ENCODE measurements at places on chromosomes 13 and 19. TPM values are rescaled to one million over a fixed set of nuclear protein-coding genes. Genes with fewer than 3 reads are reported as not detected.

DNA sequence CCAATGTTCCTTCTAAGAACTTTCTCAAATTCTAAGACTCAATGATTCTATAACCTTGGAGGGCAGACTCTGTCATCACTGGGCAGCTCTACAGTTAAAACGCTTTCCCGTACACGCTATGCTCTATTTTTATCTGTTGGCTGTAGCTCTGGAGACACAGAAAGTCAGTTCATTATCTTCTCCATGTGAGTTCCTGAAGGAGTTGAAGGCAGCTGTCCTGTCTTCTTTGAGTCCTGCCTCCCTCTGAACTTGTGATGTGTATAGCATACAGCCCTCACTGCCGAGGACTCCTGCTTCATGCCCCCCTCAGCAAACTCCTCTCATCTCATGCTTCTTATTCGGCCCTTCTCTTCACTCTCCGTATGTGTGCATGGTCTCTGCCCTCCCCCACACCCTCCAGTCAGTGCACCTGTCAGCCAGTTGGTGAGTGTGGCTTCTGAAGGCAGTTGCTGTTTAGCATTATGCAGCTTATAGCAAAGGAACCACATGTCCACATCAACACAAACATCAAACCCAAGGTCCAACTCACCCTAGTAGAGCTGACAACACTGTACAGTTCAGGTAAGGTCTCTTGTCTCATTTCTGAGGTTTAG, 504.9 kb downstream of the DIAPH3 start:
- H3K4me3 ChIP-seq, result no peak overlapping the region
- H3K36me3 ChIP-seq, result no peaks in the 10 kb centered on the region
- H3K27ac ChIP-seq, result no peak overlapping the region
- DNase-seq, result no peak
- no peaks in the 10 kb centered on the region for H3K4me1 ChIP-seq

Gene DACT3
- 4.4 TPM for total RNA-seq

GRCh38 chr19:18291019-18291524, 9.7 kb upstream of the JUND start:
- no peak overlapping the region for H3K4me3 ChIP-seq
- no peaks in the 10 kb centered on the region for H3K27me3 ChIP-seq
- H3K36me3 ChIP-seq, result no peaks in the 10 kb centered on the region
- peak overlapping the region; percentile 85 for H3K27ac ChIP-seq
- H3K4me1 ChIP-seq, result peaks cover 35% of the 10 kb centered on the region

GRCh38 chr19:15714638-15715037, 13.2 kb upstream of the OR10H2 start:
- no peak for DNase-seq
- no peak overlapping the region for H3K4me3 ChIP-seq
- no peaks in the 10 kb centered on the region for H3K4me1 ChIP-seq
- H3K27ac ChIP-seq, result no peak overlapping the region
- H3K36me3 ChIP-seq, result no peaks in the 10 kb centered on the region

DNA sequence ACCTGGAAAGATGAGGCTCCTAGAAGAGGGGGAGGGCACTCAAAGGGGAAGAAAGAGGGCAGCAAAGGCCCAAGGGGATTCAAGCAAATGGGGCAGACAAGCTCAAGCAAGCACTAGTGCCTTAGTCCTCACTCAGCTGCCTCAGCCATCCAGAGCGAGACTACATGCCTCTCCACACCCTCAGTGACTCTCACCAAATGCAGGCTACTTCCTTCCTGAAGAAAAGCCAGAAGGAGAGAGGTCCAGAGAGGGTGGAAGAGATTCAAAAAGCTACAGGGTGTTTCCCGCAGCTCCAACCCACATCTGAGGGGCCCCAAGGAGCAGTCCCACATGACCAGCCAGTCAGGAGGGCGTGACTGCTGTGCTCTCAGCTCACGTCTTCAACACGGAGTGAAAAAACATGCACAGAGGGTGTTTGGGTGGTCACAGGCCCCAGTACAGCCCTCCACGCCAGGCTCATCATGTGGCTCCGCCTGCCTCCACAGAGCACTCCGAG, 40.5 kb downstream of the MIPEP start:
- no peak for DNase-seq
- no peak overlapping the region for H3K4me3 ChIP-seq
- peaks cover 4% of the 10 kb centered on the region for H3K4me1 ChIP-seq
- no peak overlapping the region for H3K27ac ChIP-seq
- no peaks in the 10 kb centered on the region for H3K27me3 ChIP-seq

- H3K4me3 ChIP-seq, result no peak overlapping the region
- no peaks in the 10 kb centered on the region for H3K27me3 ChIP-seq
- no peaks in the 10 kb centered on the region for H3K36me3 ChIP-seq
- no peaks in the 10 kb centered on the region for H3K4me1 ChIP-seq
- DNase-seq, result peak; percentile 80
These were observed 20.1 kb downstream of the C19orf12 start for GRCh38 chr19:29694669-29695627.

GRCh38 chr19:50972795-50973376, 3.5 kb upstream of the KLK6 start:
- H3K4me3 ChIP-seq, result no peak overlapping the region
- H3K4me1 ChIP-seq, result no peaks in the 10 kb centered on the region
- no peak for DNase-seq
- no peaks in the 10 kb centered on the region for H3K27me3 ChIP-seq
- H3K27ac ChIP-seq, result no peak overlapping the region
- H3K36me3 ChIP-seq, result no peaks in the 10 kb centered on the region

GRCh38 chr19:29098863-29099481, 114.0 kb downstream of the UQCRFS1 start:
- no peak overlapping the region for H3K27ac ChIP-seq
- H3K4me1 ChIP-seq, result no peaks in the 10 kb centered on the region
- no peaks in the 10 kb centered on the region for H3K36me3 ChIP-seq

- H3K27me3 ChIP-seq, result no peaks in the 10 kb centered on the region
- no peaks in the 10 kb centered on the region for H3K4me1 ChIP-seq
- no peaks in the 10 kb centered on the region for H3K36me3 ChIP-seq
- H3K4me3 ChIP-seq, result no peak overlapping the region
- H3K27ac ChIP-seq, result no peak overlapping the region
These were observed 136.7 kb downstream of the ZDHHC20 start for GRCh38 chr13:21322327-21322965.

DNA sequence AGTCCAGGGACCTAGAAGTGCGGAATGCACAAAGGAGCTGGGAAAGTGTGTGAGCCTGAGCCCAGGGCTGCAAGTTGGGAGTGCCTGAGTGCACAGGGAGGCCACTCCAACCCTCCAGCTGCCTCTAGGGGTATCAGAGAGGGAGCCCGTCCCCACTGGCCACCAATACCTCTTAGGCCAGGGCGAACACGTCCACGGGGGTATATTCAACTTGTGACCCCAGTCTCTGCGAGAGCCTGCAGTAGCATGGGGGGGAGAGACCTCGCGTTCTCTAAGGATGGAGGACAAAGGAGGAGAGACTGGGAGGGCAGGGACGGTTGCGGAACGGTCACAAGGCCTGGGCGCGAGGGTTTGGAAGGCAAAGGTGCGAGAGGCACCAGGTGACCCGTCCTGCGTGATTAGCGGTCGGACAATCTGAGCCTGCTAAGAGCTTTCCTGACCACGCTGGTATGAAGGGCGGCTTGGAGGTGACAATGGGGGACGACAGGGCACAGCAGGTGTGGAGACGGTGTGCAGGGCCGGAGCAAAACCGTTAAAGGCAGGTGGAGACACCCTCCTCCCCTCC, 676 bp downstream of the CD320 start:
- peaks cover 22% of the 10 kb centered on the region for H3K4me1 ChIP-seq
- no peaks in the 10 kb centered on the region for H3K36me3 ChIP-seq
- no peak overlapping the region for H3K4me3 ChIP-seq
- H3K27me3 ChIP-seq, result no peaks in the 10 kb centered on the region
- DNase-seq, result no peak
- peak overlapping the region; percentile 70 for H3K27ac ChIP-seq

Gene ACP7
- not detected for total RNA-seq

Gene TNFRSF19
- 6.9 TPM for total RNA-seq

Gene SEMA6B
- total RNA-seq, result 6.0 TPM

- DNase-seq, result no peak
- no peaks in the 10 kb centered on the region for H3K4me1 ChIP-seq
- H3K4me3 ChIP-seq, result no peak overlapping the region
These were observed 9.0 kb downstream of the LMO7 start for GRCh38 chr13:75645141-75645540.

GRCh38 chr13:98927951-98928927, 49.6 kb downstream of the DOCK9 start:
- no peaks in the 10 kb centered on the region for H3K27me3 ChIP-seq
- no peak overlapping the region for H3K4me3 ChIP-seq
- H3K4me1 ChIP-seq, result no peaks in the 10 kb centered on the region

Gene ZNF234
- 2.3 TPM for total RNA-seq

- H3K36me3 ChIP-seq, result no peaks in the 10 kb centered on the region
- no peak overlapping the region for H3K27ac ChIP-seq
- no peak overlapping the region for H3K4me3 ChIP-seq
- no peaks in the 10 kb centered on the region for H3K4me1 ChIP-seq
These were observed 61.4 kb downstream of the SLC10A2 start for GRCh38 chr13:103004661-103005345.

GRCh38 chr13:94640721-94641120, 39.1 kb downstream of the GPR180 start:
- no peak for DNase-seq
- no peak overlapping the region for H3K27ac ChIP-seq
- no peaks in the 10 kb centered on the region for H3K27me3 ChIP-seq
- H3K4me1 ChIP-seq, result no peaks in the 10 kb centered on the region
- H3K4me3 ChIP-seq, result no peak overlapping the region
- H3K36me3 ChIP-seq, result no peaks in the 10 kb centered on the region

DNA sequence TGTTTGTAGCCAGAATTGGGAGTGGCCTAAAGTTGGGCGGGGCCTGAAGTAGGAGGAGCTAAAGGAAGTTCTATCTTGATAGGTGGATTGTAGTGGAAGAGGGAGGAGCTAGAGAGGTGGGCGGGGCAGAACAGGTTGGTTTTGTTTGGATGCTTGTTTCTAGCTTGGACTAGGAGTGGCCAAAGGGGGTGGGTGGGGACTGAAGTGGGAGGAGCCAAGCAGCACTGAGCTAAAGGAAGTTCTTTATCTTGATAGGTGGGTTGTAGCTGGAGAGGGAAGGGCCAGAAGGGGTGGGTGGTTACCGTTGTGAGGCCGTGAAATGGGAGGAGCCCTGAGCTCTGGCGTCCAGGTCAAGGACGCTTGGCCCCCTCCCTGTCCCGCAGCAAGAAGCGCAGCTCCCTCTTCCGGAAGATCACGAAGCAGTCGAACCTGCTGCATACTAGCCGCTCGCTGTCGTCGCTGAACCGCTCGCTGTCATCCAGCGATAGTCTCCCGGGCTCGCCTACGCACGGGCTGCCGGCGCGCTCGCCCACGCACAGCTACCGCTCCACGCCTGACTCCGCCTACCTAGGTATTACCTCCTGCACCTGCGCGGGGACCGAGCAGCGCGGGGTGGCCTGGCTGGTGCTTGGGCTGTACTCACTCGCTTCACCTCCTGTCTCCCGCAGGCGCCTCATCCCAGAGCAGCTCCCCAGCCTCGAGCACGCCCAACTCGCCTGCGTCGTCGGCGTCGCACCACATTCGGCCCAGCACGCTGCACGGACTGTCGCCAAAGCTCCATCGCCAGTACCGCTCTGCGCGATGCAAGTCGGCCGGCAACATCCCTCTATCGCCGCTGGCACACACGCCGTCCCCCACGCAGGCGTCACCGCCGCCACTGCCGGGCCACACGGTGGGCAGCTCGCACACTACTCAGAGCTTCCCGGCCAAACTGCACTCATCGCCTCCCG, 8.0 kb downstream of the DNASE2 start:
- peak; percentile 93 for DNase-seq
- no peaks in the 10 kb centered on the region for H3K27me3 ChIP-seq
- H3K4me3 ChIP-seq, result no peak overlapping the region
- H3K4me1 ChIP-seq, result peaks cover 7% of the 10 kb centered on the region

DNA sequence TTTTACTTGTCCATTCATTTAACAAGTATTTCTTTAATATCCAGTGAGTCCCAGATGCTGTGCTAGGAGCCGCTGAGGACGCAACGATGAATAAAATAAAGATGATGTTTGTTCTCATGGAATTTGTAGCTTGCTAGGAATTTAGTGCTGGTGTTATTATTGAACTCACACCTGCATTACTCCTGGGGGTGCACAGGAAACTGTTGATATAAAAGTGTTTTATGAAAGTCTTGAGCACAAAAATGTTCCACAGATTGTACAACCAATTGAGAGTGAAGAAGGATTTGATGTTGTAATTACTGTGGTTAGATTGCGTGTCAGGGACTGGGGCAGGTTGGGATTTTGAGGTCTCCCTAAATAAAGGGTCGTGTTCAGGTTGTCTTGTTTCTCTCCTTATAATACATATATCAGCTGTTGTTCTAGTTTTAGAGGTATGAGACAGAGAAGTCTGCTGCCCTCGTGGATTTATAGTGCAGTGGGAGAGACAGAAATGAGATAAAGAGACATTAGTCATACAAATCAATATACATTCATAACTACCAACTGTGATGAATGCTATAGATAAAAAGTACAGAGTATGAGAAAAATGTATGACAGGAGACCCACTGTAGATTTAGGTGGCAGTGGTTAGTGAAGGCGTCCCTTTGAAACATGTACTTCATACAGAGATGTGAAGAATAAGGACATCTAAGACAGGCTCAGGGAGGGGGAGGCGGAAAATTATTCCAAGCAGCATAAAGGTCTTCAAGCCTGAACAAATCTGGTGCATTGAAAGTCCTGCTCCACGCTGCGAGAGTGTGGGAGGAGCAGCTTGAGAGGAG, 11.3 kb downstream of the CACNG6 start:
- H3K27ac ChIP-seq, result no peak overlapping the region
- no peak overlapping the region for H3K4me3 ChIP-seq
- H3K36me3 ChIP-seq, result no peaks in the 10 kb centered on the region
- DNase-seq, result no peak
- no peaks in the 10 kb centered on the region for H3K4me1 ChIP-seq
- no peaks in the 10 kb centered on the region for H3K27me3 ChIP-seq

Gene KIR2DL1
- not detected for total RNA-seq

Gene UPK1A
- not detected for total RNA-seq

GRCh38 chr19:19067276-19068072, 3.7 kb downstream of the SLC25A42 start:
- DNase-seq, result no peak
- no peaks in the 10 kb centered on the region for H3K27me3 ChIP-seq
- no peak overlapping the region for H3K27ac ChIP-seq
- H3K4me1 ChIP-seq, result peaks cover 18% of the 10 kb centered on the region
- no peaks in the 10 kb centered on the region for H3K36me3 ChIP-seq

- peaks cover 25% of the 10 kb centered on the region for H3K4me1 ChIP-seq
- no peaks in the 10 kb centered on the region for H3K36me3 ChIP-seq
- no peak for DNase-seq
- no peak overlapping the region for H3K4me3 ChIP-seq
These were observed 186.2 kb upstream of the GPR12 start for GRCh38 chr13:26946684-26947343.

GRCh38 chr13:36288794-36289391, 8.7 kb downstream of the CCDC169 start:
- no peak for DNase-seq
- no peaks in the 10 kb centered on the region for H3K27me3 ChIP-seq
- H3K4me3 ChIP-seq, result no peak overlapping the region
- no peaks in the 10 kb centered on the region for H3K4me1 ChIP-seq
- no peaks in the 10 kb centered on the region for H3K36me3 ChIP-seq
- H3K27ac ChIP-seq, result no peak overlapping the region

Gene NLRP12
- total RNA-seq, result not detected

Gene PEX11G
- total RNA-seq, result 7.6 TPM

- no peaks in the 10 kb centered on the region for H3K27me3 ChIP-seq
- no peaks in the 10 kb centered on the region for H3K36me3 ChIP-seq
- no peak overlapping the region for H3K4me3 ChIP-seq
These were observed 46.2 kb downstream of the SKA3 start for GRCh38 chr13:21130116-21130515.

All from body of pancreas (tissue), 4 donors.